Fibroblast of skin of right quadriceps (primary cell): ENCODE measurements at places on chromosomes 4 and X.

GRCh38 chr4:168528131-168528949 is 31.5 kb downstream of the PALLD start:
- peak; percentile 90 for DNase-seq

DNA sequence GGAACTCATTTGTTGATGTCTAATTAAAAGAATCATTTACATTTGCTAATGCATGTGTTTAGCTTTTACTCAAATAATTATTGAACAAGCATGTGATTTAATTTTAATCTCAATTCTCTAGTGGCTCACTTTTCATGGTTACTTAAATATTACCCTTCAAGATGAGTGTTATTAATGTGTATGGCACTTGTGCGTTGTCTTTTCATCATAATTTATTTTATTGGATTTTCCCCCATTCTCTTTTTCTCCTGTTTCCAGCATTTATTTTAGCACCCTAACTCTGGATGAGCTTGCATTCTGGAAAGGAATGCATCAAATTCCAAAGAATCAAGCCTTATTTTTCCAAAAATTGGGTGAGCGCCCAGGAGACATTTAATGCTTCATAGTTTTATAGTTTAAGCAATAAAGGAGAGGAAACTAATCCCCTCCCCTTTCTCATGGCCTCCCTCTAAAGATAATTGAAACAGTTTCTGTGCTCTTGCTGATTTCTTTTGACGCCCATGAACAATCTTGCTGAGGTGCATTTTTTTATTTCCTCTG is 191.1 kb upstream of the FAT4 start:
- DNase-seq, result peak; percentile 83

GRCh38 chr4:109879636-109880314 is 31.9 kb downstream of the LRIT3 start:
- DNase-seq, result no peak

- DNase-seq, result peak; percentile 10
Measured at GRCh38 chr4:86557526-86557925, 36.6 kb upstream of the PTPN13 start.

DNA sequence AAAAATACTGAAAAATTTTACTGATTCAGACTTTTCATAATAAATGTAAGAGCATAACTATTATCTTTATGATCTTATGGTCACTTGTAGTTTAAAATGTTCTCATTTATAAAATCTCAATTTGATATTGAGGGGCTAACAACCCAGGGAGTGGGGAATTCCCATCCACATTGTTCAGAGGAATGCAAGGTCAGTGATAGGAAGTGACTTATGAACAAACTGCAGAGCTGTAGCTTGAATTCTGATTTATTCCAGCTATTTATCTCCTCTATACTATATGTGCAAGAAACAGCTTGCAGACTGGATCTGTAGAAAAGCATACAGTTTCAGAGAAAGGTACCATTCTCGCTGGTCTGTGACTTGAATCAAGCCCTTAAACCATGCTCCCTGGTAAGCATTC is 61.6 kb downstream of the SEC24D start:
- no peak for DNase-seq

DNA sequence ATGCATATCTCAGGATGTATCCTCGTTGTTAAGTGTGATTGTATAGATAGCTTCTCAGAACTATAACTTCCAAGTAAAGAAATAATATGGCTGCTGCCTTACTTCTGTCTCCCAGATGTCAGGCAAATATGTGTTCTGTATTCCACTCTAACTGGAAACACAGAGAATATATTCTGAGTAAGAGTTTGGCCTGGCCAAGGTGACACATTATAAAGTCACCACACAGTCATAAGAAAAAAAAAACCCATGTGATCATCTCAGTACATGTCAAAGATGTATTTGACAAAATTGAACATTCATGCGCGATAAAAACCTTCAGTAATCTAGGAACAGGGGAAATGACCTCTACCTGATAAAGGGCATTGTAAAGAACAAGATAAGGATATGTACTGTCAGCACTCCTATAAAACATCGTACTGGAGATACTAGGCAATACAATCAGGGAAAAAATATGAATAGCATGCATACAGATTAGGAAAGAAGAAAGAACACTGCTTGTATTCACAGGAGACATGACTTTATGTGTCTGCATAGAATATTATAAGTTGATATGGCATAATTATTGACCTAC is 207.1 kb downstream of the ZNF330 start:
- no peak for DNase-seq

GRCh38 chr4:2427383-2428334 is 8.9 kb downstream of the CFAP99 start:
- no peak for DNase-seq

DNA sequence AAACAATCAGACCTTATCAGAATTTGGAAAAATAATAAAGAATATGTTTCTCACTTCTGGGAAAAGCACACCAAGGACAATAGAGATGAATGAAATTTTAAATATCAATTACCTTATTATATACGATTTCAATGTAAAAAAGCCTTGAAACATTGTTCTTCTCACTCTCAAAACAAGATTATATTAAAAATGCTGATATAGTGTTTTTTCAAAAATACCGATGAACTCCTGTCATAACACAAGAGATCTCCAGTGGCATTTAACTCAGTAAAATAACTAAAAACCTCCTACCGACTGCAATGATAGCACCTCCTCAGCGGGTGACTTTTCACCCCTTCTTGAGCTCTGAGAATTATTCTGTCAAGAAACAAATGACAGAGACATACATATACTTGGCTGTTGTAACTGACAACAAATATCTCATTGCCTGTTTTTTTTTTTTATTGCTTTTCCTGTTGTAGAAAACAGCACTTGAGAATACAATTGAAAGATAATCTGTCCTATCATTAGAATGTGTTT is 1237.3 kb downstream of the C4orf33 start:
- no peak for DNase-seq

- DNase-seq, result peak; percentile 34
Measured at GRCh38 chrX:70044541-70045245, 5.0 kb downstream of the AWAT2 start.

DNA sequence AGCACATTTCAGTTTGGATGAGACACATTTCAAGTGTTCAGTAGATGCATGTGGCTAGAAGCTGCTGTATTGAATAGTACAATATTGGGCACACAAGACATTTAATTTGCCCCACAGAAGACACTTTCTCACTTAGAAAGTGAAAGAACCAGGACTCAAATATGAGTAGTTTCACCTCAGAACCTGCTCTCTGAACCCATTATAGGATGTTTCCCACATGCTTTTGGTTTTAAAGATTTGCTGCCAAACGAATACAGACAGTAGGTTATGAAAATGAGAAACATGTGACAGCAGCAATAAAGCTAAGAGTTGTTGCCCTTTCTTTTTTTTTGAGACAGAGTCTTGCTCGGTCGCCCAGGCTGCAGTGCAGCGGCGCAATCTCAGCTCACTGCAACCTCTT is 32.3 kb downstream of the C4orf54 start:
- DNase-seq, result no peak

- DNase-seq, result no peak
Measured at GRCh38 chrX:44433556-44433955, 90.1 kb upstream of the EFHC2 start.

- no peak for DNase-seq
Measured at GRCh38 chr4:19835429-19835828, 416.3 kb upstream of the SLIT2 start.

- peak; percentile 33 for DNase-seq
Measured at GRCh38 chr4:76087007-76087769, 12.7 kb downstream of the ART3 start.

DNA sequence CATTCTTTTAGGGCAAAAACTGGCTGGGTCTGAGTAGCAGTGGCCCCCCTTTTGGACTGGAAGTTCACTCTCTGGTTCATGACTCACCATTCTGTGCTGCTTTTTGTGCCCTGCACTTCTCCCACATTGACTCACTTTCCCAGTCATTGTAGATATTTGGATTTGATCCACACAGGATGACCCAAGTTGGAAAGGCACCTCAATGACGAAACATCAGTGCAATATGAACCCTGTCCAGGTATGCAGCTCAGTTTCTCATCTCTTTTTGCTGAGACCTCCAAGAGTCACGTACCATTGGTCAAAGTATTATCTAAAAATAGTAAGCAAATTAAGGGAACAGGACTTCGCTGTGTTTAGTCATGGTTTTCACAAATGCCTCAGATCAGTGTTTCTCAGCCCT is 92.7 kb downstream of the CBLL2 start:
- DNase-seq, result peak; percentile 81

DNA sequence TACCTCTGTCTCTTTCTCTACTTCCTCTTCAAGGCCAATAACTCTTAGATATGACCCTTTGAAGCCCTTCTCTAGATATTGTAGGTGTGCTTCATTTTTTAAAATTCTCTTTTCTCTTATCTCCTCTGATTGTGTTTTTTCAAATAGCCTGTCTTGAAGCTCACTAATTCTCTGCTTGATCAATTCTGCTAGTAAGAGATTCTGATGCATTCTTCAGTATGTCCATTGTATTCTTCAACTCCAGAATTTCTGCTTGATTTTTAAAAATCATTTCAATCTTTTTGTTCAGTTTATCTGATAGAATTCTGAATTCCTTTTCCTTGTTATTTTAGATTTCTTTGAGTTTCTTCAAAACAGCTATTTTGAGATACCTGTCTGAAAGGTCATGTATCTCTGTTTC is 47.9 kb downstream of the MCUB start:
- DNase-seq, result no peak

- peak; percentile 39 for DNase-seq
Measured at GRCh38 chrX:18886344-18887161, 97.4 kb downstream of the PHKA2 start.

DNA sequence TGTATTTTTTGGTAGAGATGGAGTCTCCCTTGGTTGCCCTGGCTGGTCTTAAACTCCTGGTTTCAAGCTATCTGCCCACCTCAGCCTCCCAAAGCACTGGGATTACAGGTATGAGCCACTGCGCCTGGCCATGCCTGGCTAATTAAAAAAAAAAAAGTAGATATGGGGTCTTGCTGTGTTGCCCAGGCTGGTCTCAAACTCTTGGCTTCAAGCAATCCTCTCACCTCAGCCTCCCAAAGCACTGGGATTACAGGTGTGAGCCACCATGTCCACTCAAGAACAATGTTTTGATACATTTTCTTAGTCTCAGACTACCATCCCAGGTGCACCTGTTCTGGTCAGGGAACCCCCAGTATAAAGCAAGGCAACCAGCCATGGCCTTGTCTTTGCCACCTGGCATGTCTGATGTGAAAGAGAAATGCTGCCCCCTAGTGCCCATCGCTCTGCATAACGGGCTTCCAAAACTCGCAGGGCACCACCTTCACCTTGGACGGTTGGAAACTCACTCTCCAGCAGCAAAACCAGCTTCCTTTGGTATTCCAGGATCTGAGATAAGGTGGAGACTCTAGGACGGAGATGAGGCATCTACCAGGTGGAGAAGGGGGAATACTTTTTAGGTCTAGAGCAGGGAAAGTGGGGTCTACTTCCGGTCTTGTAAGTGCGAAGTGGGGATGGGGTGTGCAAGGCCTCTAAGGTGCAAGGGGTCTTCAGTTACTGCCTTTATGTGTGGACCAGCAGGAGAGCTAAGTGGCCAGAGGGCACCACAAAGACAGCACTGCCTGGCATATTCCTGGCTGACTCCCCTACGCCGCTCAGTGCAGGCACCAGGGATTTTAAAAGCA is 47.7 kb upstream of the AFAP1 start:
- peak; percentile 67 for DNase-seq

GRCh38 chr4:152024881-152025280 is 264.1 kb upstream of the GATB start:
- DNase-seq, result no peak

GRCh38 chr4:28225689-28226353 is 1365.2 kb downstream of the STIM2 start:
- peak; percentile 39 for DNase-seq

- no peak for DNase-seq
Measured at GRCh38 chrX:13482746-13483541, 86.5 kb upstream of the EGFL6 start.

GRCh38 chr4:183130328-183131155 is 31.5 kb downstream of the WWC2 start:
- peak; percentile 25 for DNase-seq
